ENCODE measurements at places on chromosomes 5 and 9. TPM values are rescaled to one million over a fixed set of nuclear protein-coding genes. Genes with fewer than 3 reads are reported as not detected.

DNA sequence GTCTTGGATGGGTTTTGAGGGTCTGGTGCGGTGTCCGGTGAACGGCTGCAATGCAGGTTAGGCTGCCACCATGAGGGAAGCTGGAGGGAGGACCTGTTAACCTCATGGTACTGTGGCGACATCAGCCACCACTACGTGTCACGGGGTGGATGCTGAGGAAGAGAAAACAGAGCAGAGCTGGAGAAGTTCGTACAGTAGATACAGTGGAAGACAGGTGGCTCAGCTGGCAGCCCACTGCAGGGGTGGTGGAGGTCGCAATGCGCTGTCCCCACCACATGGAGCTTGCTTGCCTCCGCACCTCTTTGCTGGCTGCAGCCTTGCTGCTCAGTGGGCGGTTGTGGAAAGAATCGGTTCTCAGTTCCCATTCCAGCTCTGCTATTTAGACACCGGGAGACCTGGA, 2.8 kb downstream of the DCANP1 start:
- no peaks in the 10 kb centered on the region for H3K4me1 ChIP-seq
- H3K4me3 ChIP-seq = no peak overlapping the region
- H3K27me3 ChIP-seq = no peaks in the 10 kb centered on the region
- DNase-seq = no peak
- no peaks in the 10 kb centered on the region for H3K36me3 ChIP-seq

DNA sequence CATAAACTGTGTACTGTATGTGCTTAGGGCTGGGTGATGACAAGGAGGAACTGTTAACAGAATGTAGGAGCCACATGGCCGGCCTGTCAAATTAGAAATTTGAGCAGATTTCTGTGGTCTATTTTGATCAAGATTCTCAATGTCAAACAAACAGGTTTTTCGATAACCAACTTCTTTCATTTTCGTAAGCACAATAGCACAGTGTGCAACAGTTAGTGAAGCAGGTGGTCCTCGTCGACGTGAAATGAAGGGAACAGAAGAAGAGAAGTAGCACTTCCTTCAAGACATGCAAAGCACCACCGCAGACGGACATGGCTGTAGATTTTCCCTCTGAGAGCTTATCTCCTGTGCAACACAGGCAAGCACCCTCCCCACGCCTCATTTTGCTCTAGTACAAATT, 252.1 kb downstream of the CRB2 start:
- H3K36me3 ChIP-seq = peaks cover 2% of the 10 kb centered on the region
- no peaks in the 10 kb centered on the region for H3K4me1 ChIP-seq
- no peak overlapping the region for H3K27ac ChIP-seq
- H3K4me3 ChIP-seq = no peak overlapping the region
- H3K27me3 ChIP-seq = no peaks in the 10 kb centered on the region
- DNase-seq = no peak

DNA sequence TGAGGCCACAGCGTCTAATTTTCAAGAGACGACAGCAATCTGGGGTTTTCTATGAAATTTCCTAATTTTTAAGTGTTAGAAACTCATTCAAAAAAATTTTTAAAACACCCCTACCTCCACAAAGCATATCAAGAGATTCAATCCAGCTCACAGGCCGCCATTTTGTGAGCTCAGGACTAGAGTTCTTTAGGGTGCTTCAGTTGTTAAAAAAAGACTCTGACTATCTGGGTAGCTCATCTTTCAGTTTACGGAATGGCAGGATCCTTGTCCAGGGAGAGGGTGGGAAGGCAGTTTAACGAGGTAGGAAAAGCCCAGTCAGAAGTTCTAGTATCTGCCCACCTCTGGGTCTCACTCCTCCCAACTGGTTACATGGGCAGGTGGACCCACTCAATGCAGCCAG, 43.1 kb downstream of the CAMK2A start:
- H3K27ac ChIP-seq = no peak overlapping the region
- H3K27me3 ChIP-seq = no peaks in the 10 kb centered on the region
- no peak overlapping the region for H3K4me3 ChIP-seq
- DNase-seq = no peak
- no peaks in the 10 kb centered on the region for H3K36me3 ChIP-seq

GRCh38 chr9:110142868-110143481, 65.0 kb downstream of the C9orf152 start:
- DNase-seq = no peak
- H3K27me3 ChIP-seq = no peaks in the 10 kb centered on the region
- no peak overlapping the region for H3K27ac ChIP-seq
- H3K4me1 ChIP-seq = peaks cover 10% of the 10 kb centered on the region

DNA sequence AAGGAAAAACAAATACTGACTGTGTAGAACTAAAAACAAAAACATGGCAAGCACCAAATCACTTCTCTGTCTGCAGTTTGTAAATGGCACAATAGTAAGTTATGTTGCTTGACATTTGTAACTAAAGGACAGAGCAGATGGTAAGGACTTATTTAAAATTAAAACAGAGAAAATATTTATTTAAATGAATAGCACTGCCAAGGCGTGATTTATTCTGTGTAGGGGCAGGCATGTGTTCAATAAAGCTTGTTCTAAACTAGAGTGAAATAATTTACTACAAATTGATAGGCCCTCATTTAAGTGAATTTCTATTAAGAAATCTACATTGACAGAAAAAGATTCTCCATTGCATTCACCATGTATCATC, 231.5 kb downstream of the CYLC2 start:
- H3K27me3 ChIP-seq = no peaks in the 10 kb centered on the region
- DNase-seq = no peak
- H3K36me3 ChIP-seq = no peaks in the 10 kb centered on the region
- H3K4me3 ChIP-seq = no peak overlapping the region

- no peak for DNase-seq
- H3K36me3 ChIP-seq = no peaks in the 10 kb centered on the region
- no peak overlapping the region for H3K27ac ChIP-seq
Observed at GRCh38 chr5:31287985-31288384, 94.5 kb downstream of the CDH6 start.

- no peak overlapping the region for H3K4me3 ChIP-seq
- H3K4me1 ChIP-seq = no peaks in the 10 kb centered on the region
- H3K36me3 ChIP-seq = no peaks in the 10 kb centered on the region
- no peak for DNase-seq
- H3K27me3 ChIP-seq = no peaks in the 10 kb centered on the region
Observed at GRCh38 chr9:21872696-21873095, 70.3 kb downstream of the MTAP start.

GRCh38 chr9:76733096-76733495, 31.1 kb upstream of the PCA3 start:
- no peaks in the 10 kb centered on the region for H3K4me1 ChIP-seq
- no peaks in the 10 kb centered on the region for H3K36me3 ChIP-seq
- no peak for DNase-seq
- H3K4me3 ChIP-seq = no peak overlapping the region

GRCh38 chr5:167280111-167280510, 1011.3 kb upstream of the WWC1 start:
- H3K4me1 ChIP-seq = no peaks in the 10 kb centered on the region
- no peak for DNase-seq
- no peak overlapping the region for H3K4me3 ChIP-seq
- no peaks in the 10 kb centered on the region for H3K36me3 ChIP-seq
- H3K27me3 ChIP-seq = no peaks in the 10 kb centered on the region
- H3K27ac ChIP-seq = no peak overlapping the region

GRCh38 chr5:73625944-73626811, at the start of gene ARHGEF28:
Gene ARHGEF28 (plus strand): TSS chr5:73626196. CDS start chr5:73684852, 58,656 bp downstream.
- peak; percentile 3 for DNase-seq
- peaks cover 11% of the 10 kb centered on the region for H3K4me1 ChIP-seq
- H3K4me3 ChIP-seq = peak within 1 kb of the TSS; percentile 26
- H3K27me3 ChIP-seq = peaks cover 26% of the 10 kb centered on the region
- H3K27ac ChIP-seq = no peak within 1 kb of the TSS

- no peaks in the 10 kb centered on the region for H3K27me3 ChIP-seq
- H3K4me3 ChIP-seq = no peak overlapping the region
- H3K27ac ChIP-seq = no peak overlapping the region
- no peaks in the 10 kb centered on the region for H3K36me3 ChIP-seq
- H3K4me1 ChIP-seq = no peaks in the 10 kb centered on the region
Observed at GRCh38 chr9:113913426-113914195, 37.5 kb downstream of the ZNF618 start.

- no peak for DNase-seq
- no peaks in the 10 kb centered on the region for H3K4me1 ChIP-seq
- peaks cover 5% of the 10 kb centered on the region for H3K27me3 ChIP-seq
Observed at GRCh38 chr5:59845730-59846129, 47.8 kb downstream of the PDE4D start.

Gene PAEP
- not detected for total RNA-seq

Gene MAMDC2
- not detected for total RNA-seq

Gene GABRB2
- not detected for total RNA-seq

Gene TXNDC8
- not detected for total RNA-seq

Gene MSH3
- total RNA-seq = 13.0 TPM

Gene SPARC
- total RNA-seq = 0.80 TPM

Gene HSD17B4
- total RNA-seq = 11.9 TPM

Gene ELAVL2
- total RNA-seq = not detected

Gene FOXD4L5
- not detected for total RNA-seq

Data from CD4-positive, alpha-beta T cell (primary cell).